ENCODE measurements at places on chromosomes 7 and 10. TPM values are rescaled to one million over a fixed set of nuclear protein-coding genes. Genes with fewer than 3 reads are reported as not detected.

DNA sequence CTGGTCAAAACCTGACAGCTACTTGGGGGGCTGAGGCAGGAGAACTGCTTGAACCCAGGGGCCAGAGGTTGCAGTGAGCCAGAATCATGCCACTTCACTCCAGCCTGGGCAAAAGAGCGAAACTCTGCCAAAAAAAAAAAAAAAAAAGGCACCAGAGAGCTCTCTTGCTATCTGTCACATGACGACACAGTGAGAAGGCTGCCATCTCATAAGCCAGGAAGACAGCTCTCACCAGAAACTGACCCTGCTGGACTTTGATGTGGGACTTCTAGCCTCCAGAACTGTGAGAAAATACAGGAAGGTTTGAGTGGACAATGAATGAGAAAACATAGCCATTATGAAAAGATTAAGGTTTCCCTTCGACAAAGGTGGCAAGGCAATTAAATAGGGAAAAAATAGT, 51.1 kb upstream of the KCNIP2 start:
- DNase-seq: no peak

- no peak for DNase-seq
Measured at GRCh38 chr7:104296900-104297299, 31.5 kb upstream of the LHFPL3 start.

DNA sequence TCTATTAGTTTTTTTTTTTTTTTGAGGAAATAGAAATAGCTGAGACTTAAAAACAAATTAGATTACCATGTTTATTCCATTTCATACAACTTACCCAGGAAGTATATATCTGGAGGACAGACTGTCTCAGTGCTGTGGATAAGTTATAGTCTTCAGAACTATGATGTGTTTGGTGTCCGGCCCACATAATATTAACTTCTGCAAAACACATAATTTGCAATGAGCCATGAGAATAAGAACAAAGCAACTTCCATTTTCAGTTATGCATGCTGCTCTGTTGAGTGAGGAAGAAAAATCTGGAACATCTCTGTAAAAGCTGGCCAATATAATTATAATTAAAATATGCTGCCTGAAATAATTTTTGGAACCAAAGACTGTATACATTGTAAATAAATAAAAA, 130.9 kb downstream of the AGMO start:
- DNase-seq: no peak

- no peak for DNase-seq
Measured at GRCh38 chr10:96517284-96517683, 3.6 kb upstream of the TLL2 start.

DNA sequence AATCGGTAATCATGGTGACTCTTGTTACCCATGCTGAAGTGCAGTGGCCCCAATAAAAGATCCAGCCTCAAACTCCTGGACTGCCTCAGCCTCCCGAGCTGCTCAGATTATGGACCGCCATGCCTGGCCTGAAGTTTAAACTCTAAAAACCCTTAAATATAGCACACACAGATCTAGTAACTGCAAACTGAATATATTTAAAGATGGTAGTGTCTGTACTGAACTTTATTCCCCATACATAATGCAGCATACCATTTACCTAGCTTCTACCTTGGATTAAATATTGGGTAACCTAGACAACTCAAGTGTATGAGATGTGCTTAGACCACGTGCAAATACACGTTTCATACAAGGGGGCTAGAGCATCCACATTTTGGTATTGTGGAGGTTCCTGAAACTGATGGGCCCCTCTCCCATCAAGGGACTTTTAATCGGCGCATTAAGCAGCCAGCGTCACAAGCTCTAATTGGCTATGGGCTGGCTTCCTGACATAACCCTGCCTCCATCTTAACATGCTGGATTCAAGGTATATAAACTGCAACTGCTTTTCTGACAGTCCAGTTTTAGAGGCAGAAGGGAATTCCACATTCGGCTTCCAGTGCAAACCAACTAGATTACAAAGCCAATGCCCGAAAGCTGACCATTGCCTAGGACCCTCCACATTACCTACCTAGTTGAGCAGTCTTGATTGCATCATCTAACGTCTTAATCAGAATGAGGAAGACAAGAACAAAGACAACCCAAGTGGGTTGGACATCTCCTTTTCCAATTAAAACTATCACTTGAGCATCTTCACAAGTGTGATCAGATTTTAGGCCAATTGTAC, 13.0 kb downstream of the HNRNPA2B1 start:
- DNase-seq: no peak

DNA sequence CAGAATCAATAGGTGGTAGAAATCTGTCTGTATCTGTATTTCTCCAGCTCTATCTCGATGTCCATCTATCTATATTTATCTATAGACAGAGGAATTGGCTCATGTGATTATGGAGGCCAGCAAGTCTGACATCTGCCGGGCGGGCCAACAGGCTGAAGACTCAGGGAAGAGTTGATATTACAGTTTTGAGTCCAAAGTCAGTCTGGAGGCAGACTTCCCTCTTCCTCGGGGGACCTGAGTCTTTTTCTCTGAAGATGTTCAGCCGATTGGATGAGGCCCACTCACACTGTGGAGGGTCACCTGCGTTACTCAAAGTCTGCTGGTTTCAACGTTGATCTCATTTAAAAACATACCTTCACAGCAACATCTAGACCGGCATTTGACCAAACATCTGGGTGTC, 98.7 kb downstream of the RAMP3 start:
- no peak for DNase-seq

DNA sequence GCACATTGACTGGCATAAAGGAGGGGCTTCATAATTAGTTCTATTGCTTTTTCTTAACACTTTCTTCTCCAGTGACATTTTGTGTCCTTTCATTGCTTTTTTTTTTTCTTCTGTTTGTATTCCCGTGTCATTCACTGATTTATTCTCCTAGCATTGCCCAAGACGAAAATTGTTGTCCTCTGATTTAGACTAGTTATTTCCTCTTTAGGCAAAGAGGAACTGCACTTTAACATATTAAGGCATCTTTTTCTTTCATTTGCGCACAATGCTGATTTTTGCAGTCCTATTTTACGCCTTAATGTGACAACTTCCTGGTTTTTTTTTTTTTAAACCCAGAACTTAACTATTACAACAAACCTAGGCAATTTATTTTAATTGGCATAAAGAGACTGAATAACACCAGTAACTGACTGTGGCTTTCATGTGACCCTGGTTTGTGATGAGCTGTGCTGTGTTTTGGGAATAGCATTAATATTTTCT, 39.7 kb downstream of the ARID5B start:
- DNase-seq: peak; percentile 89

DNA sequence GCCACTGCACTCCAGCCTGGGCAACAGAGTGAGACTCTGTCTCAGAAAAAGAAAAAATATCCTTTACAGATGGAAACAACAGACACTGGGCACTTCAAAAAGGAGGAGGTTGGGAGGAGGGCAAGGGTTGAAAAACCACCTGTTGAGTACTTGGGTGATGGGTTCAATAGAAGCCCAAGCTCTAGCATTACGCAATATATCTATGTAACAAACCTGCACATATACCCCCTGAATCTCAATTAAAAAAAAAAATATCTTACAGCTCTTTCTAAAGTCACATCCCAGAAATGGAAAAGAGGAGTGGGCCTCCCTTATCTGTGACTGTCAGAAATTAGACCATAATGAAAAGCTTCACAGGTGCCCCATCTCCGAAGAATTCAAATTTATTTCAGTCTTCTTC, 12.1 kb downstream of the VIM start:
- no peak for DNase-seq

- no peak for DNase-seq
Measured at GRCh38 chr7:100066953-100067352, 14.6 kb downstream of the ZNF3 start.

DNA sequence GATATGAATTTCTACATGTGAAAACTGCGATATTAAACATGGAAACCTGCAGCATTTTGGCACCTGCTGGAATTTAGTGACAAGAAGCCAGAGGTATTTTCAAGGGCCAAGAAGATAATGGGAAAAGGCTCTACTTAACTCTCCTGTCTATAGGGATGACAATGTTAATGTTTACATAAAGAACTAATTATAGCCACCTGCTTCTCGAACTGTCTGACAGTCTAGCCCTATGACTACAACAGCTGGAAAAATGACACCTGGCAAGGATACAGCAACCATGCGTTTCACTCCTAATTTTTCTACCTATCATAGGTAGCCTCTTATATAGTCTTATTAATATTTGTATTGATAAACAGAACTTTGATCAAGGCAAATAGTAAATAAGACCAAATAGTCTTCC, 49.6 kb downstream of the MAGI2 start:
- no peak for DNase-seq

DNA sequence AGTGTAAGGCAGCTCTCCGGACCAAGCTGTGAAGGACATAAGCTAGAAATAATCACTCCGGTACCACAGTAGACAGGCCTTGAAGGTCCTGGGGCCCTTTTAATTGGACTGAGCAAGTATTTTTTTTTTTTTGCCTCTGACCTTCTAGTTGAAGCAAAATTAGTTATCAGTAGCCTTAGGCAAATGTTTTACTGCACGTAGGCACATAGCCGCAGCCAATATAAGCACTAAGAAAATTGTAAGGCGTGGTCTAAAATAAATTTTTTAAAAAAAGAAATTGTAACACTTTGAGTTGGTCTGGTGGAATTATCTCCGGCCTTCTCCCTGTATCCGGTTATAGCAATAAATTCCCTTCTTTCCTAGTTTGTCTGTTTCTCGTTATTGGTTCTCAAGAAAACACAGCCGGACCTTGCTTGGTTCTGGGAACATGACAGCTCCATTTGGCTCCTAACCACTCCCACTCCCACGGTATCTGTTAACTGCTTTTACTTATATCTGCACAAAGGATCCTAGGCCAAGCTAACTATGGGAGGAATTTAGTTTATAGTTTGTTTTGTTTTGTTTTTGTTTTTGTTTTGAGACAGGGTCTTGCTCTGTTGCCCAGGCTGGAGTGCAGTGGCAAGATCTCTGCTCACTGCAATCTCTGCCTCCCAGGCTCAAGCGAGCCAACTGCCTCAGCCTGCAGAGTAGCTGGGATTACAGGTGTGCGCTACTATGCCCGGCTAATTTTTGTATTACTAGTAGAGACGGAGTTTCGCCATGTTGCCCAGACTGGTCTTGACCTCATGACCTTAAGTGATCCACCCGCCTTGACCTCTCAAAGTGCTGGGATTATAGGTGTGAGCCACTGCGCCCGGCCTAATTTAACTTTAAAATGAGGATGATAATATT, 124.4 kb upstream of the KIF5B start:
- DNase-seq: no peak

- no peak for DNase-seq
Measured at GRCh38 chr10:5809527-5810154, 3.6 kb downstream of the GDI2 start.

DNA sequence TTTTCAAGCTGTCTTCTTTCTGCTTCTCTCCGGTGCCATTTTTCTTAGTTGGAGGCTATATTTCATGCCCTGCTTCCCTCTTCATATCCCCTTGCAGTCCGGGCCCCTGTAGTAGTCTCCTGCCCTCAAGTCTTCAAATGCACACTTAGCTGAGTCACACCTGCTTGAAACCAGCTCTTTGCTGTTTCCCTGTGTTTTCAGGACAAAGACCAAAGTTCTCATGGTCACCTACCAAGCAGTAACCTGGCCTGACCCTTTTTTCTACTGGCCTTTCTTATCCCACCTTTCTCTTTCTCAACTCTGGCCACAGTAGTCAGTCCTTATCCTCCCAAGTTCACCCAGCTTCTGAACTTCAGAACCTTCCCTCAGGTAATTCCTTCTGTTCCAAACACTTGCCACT, 28.5 kb downstream of the GLUD1 start:
- DNase-seq: no peak

DNA sequence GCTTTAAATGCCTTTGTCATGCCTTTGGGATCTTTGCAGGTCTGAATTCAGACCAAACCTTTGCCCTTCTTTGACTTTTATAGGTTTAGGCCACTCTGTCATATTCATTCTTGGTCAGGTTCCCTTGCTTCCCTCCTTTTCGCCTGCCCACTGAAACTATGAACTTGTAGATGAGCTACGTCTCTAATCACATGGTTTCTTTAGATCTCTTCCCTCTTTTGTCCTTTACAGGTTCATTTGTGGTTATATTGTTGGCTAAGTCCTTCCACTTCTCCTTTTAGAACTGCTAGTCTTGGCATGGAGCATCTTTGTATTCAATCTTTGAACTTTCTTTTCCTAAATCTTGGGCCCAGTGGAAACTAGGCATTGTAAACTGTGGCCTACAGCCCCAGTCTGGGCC, 104.0 kb upstream of the ZEB1 start:
- no peak for DNase-seq

GRCh38 chr7:4837041-4837802, 24.6 kb downstream of the PAPOLB start:
- DNase-seq: no peak

GRCh38 chr7:142329062-142329790, 71.4 kb upstream of the PRSS58 start:
- no peak for DNase-seq

- no peak for DNase-seq
Measured at GRCh38 chr10:128950159-128950915, 516.7 kb upstream of the MGMT start.

Gene HOXA3
- total RNA-seq: not detected

Gene GRM3
- total RNA-seq: not detected

Gene ZNF746
- 22.5 TPM for total RNA-seq

Gene ZNF511
- 51.8 TPM for total RNA-seq

Gene STRIP2
- total RNA-seq: 10.7 TPM

All from A673 (cell line).